CD14-positive monocyte (primary cell): ENCODE measurements at places on chromosomes 5 and 9.

DNA sequence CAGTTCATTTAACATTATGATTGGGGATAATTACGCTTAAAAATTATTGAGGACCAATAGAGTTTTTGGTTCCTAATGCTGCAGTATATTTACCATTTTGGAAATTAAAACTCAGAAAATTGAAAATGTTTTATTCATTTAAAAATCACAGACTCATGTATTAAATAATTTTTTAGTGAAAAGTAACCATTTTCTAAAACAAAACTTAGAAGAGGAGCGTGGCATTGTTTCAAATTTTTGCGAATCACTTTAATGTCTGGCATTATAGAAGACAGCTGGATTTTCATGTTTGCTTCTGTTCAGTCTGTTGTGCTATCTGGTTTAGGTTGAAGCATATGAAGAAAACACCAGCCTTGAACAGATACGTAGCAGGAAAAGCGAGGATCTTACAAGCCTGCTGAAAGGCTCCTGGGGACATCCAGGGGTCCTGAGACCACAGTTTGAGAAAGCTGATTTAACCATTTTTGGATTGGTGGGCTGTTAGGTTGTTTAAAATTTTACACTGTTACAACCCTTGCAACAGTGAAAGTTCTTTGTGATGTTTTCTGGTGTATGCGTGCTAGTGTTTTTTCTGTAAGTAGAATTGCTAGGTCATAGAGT is 1.6 kb downstream of the ZFYVE16 start:
- DNase-seq, result no peak

GRCh38 chr9:116605904-116606341 is 81.2 kb upstream of the TRIM32 start:
- no peak for DNase-seq

DNA sequence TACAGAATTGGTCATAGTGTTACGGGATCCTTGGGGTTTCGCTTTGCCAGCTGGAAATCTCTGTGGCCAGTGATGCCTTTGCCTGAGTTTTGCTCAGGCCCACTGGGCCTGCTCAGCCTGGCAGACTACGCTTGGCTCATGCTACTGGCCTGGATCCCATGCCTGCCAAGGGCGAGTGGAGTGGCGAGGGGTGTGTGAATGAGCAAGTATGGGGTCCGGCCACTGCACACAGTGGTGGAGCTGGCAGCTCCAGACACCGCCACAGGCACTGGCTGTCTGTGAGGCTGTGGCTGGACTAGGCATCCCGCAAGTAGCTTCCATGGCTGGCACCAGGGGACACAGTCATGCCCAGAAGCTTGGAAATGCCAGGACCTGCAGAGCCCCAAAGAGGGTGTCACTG is 240.3 kb downstream of the ARRDC3 start:
- DNase-seq, result no peak

GRCh38 chr5:82100303-82101077 is 128.7 kb downstream of the ATG10 start:
- DNase-seq, result peak; percentile 17
